ENCODE measurements at places on chromosomes 11 and 22.

DNA sequence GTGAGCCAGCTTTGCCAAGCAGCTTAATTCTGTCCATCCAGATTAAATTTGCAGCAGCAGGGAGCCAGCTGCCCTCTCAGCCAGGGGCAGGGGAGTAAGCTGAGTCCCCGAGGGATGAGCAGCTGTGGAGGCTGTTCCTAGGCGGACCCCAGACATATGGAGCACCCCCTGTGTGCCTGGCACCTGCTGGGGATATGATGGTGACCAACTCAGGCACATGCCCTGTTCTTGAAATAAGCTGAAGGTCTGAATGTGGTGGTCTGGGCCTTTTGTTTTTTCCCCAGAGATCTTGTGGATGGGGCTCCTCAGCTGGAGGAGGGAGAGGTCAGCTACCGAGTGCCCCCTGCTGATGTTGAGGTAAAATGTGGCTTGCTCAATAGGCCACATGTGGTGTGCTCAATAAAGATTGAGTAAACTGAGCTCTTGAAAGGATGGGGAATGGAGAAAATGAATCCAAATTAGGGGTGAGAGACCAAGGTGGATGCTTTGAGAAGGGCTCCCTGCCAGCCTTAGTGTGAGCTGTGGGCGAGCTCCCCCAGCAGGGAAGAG lies 103.3 kb upstream of the NNMT start:
- DNase-seq, result no peak

GRCh38 chr11:46612326-46612725 lies 4.7 kb downstream of the HARBI1 start:
- DNase-seq, result no peak

GRCh38 chr22:18066181-18066859 lies 11.5 kb upstream of the PEX26 start:
- no peak for DNase-seq

- no peak for DNase-seq
Measured at GRCh38 chr11:1345737-1346513, 36.5 kb upstream of the TOLLIP start.

DNA sequence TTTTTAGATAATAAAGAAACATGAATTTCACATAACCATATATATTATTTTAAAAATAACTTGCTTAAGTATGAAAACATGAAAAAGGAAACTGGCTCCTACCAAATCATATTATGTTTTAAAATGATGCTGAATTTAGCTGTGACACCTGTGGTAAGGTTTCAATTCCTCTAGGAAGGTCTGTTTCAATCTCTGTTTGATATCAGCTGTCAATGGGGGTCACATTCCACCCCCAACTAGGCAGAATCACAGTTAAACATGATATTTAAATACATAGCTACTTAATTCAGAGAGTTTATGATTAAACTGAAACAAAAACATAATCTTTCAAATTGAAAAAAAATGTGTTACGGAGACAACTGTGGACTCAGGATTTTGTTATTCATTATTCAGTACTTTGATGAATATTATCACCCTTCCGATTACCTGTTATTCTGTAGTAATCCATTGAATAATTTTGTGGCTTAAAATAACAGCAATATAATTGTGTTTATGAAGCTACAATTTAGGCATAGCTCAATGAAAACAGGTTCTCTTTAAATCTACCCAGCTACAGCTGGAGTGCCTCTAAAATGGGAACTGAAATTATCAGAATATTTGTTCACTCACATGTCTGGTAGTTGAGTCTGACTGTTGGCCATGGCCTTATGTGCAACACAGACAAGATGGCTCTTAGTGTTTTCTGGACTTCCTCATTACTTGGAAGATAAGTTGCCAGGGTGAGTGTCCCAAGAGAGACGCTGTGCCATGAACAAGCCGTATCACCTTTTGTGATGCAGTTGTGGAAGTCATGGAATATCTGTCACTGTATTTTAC lies 244.6 kb upstream of the ANO3 start:
- DNase-seq, result no peak

- DNase-seq, result no peak
Measured at GRCh38 chr11:20117291-20117690, 43.0 kb downstream of the DBX1 start.

DNA sequence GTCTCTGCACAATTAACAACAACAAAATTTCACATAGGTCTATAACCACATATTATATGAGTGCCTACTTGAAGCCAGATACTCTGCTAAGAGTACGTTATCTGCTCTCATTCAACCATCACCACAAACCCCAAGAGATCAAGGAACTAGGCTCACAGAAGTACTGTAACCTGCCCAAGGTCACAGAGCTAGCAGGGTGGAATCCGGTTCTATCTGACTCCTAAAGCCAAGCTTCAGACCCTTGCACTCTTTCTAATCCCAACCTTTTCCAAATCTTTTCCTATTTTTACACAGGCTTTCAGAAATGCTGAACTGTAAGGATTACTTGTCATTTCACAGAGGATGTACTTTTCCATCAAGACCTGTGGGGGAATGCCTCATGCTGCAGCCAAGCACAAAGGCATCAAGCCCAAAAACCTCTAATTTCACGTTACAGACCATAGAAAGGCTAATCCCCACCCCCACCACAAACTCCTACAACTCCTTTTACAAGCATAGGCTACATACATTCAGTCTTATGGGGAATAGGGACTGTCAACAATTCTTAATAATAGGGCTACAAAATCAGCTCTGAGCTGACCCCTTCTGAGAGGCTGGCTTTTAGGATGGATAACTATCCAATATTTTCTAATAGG lies 927 bp downstream of the PRCP start:
- DNase-seq, result no peak

DNA sequence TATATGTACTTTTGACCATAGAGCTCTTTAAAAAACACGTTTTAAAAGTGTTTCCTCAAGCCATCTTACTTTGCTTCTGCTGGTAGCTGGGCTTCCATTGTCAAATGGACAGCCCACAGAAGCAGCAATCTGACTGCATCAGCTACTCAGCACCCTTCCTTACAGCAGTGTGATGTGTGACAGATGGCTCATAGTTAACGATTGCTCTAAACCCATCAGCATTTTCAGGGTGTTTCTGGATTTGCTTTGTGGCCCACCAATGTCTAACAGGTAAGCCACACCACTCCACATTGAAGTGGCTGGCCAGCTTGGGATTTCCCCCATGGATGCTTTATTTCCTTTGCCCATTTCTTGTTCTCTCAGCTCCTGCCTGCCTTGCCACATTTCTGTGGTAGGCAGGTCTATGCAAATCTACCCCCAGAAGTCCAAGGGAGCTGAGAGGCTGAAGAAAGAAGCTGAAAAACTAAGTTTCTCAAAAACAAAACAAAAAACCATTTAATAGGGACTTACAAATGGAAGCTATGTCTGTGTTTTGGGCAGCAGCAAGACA lies 7.3 kb upstream of the FAR1 start:
- no peak for DNase-seq

DNA sequence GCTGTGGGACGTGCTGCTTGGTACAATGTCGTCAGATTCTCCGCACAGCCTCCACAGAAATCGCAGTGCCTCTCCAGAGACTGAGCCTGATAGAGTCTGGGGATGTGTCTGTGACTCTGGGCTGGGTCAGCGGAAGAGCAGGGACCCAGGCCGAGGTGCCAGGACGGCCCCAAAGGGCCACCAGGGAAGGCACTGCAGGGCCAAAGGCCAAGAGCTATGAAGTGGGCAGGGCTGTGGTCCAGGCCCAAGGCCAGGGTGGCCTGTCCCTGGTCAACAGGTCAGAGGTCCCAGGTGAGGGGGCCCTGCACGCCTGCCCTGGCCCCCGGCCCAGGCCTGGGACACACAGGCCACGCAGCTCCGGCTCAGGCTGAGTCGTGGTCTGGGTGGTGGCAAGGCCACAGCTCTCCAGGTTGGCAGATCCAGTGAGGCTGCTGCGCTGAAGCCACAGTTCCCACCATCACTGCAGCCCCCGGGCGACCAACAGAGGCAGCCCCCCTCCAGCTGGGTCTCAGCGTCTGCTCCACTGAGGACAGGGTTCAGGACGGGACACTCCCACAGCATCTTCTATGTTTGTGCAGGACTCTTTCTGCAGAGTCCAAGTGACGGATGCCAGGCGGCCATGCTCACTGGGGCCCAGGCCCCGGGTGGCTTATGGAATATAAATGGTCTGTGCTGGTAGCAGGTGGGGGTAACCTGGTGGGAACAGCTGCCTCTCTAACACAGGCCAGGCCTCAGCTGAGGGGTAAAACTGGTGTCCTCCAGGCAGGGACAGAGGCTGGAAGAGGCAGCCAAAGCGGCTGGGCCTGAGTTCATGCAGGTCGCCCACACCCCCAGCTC lies 4.8 kb upstream of the PIM3 start:
- DNase-seq, result no peak

GRCh38 chr11:15148169-15148568 lies 33.4 kb downstream of the INSC start:
- no peak for DNase-seq

DNA sequence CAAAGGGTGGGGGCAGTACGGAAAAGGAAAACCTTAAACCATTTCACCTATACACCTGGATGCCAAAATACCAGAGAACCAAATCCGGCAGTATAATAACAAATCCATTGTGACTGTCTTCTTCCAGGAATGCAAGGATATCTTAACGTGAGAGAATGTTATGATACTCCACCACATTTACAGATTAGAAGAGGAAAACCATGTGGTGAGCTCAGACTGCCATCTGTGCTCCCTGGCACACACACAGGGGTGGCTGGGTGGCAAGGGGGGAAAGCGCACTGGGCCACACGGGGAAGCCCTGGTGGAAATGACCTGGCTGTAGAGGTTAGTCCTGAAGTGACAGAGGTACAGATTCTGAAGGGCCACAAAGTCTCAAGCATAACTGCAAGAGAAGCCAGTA lies 9.9 kb downstream of the EIF1AD start:
- no peak for DNase-seq

GRCh38 chr22:37739611-37740049 lies 42.8 kb downstream of the TRIOBP start:
- DNase-seq, result no peak

DNA sequence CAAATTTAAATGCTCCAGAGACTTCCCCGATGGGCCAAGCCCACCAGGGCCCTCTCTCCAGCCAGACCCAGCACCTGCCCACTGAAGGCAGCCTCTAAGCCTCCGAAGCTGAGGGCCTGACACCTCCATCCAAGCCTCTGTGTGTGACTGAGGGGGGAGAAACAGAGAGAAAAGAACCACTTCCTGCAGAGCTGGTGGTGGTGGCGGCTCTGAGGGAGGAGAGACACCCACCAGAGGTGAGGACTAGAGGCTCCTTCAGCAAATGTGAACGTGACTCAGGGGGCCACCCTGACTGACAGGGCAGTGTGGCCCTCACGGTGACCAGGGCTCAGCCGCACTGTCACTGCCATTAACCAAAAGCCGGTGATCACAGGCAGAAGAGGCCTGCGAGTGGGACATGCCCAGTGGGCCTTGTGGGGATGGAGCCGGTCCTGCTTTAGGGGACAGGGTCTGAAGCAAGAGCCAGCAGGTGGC lies 31.0 kb upstream of the CD5 start:
- no peak for DNase-seq

GRCh38 chr11:60377401-60378136 lies 763 bp upstream of the MS4A7 start:
- no peak for DNase-seq

DNA sequence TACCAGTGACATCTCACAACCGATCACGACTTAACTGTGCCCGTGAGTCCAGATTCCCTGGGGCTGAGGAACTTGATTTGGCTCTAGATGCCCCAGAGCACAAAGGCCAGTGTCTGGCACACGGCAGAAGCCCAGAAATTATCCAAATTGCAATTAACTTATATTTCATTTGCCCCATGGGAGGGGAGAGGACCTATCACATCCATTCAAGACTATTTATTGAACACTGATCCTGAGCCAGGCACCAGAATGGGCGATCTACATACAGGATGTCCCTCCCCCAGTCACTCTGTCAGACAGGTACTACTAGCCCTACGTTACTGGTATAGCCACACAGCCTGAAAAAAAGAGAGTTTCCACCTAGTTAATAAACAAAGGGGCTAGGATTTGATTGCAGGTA lies 5.1 kb downstream of the DNAL4 start:
- no peak for DNase-seq

DNA sequence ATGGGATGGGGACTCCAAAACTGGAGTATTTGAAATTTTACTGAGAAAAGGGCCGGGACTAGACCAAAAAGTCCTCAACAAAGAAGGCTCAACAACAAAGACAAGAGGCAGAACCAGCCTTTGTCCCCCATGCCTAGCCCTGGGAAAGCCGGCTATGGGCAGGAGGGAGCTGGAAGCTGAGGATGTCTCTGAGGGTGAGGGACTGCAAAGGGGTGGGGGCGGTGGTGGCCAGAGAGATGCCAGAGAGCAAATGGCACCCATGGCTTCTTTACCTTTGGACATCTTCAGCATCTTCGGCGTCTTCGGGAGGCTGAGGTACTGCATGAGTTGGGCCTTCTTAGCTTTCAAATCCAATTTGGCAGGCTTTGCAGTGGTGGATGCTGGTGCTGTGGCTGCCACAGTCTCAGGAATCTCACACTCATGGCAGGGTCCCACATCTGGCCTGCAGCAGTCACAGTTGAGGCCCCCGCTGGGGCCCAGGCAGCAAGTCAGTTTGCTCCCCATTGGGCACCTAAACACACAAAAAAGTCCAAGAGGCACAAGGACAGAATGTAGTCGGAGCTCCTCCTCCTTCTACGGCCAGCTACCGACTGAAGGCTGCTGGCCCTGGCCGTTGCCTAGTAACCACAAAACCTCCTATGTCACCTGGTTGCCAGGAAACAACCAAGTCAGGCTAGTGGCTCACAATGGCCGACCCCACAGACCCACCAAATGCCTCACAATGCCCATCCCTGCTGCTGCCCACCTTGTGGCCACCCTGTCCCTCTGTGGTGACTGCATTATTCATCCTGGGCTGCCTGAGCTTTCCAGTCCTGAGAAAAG lies at the start of gene C22orf42:
C22orf42 (minus strand) TSS at position 592 of the 822 bp plus-strand sequence; CDS start at position 504, 88 bp downstream.
- DNase-seq, result no peak

GRCh38 chr22:16834971-16835370 lies 9.8 kb upstream of the XKR3 start:
- no peak for DNase-seq

- no peak for DNase-seq
Measured at GRCh38 chr22:29348956-29349355, 33.5 kb upstream of the RASL10A start.

GRCh38 chr22:32005453-32005852 lies 37.6 kb upstream of the SLC5A1 start:
- no peak for DNase-seq

GRCh38 chr11:84588131-84588829 lies 1038.9 kb downstream of the DLG2 start:
- DNase-seq, result no peak

DNA sequence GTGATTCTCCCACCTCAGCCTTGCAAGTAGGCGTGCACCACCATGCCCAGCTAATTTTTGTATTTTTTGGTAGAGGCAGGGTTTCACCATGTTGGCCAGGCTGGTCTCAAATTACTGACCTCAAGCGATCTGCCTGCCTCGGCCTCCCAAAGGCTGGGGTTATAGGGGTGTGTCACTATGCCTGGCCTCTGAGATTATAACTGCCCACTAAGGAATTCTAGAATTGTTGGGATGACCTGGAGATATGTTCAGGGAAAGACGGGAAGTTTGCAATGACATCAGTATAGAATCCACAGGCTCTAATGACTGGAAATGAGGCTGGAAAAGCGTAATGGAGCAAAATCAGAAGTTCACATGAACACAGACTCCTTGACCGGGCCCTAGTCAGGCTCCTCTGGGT lies 62.2 kb downstream of the CLMP start:
- no peak for DNase-seq

GRCh38 chr22:30780026-30780425 lies 85.4 kb downstream of the OSBP2 start:
- DNase-seq, result no peak
